ENCODE measurements at places on chromosomes 2 and 18.

DNA sequence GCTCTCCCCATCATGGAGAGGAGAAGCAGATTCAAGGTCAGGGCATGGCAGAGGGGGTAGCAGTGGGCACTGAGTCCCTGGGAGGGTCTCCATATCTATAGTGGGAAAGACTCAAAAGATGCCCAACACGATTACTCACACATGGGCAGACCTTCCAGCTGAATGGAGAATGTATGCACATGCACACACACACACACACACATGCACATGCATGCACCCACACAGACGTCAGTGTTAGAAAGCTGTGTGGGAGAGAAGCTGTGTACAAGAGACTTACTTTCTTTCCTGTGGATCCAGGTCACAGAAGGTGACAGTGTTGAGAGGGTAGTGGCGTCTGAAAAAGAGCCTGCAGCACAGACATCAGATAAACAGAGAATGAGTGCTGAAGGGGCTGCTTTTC, 194.5 kb downstream of the TNS1 start:
- no peak for DNase-seq

GRCh38 chr2:108925735-108926134, 63.3 kb downstream of the EDAR start:
- no peak for DNase-seq

- no peak for DNase-seq
These were observed 113.7 kb downstream of the PRKCE start for GRCh38 chr2:45765007-45765727.

GRCh38 chr2:132668987-132669907, 758 bp downstream of the LYPD1 start:
- DNase-seq = no peak

GRCh38 chr2:182148344-182148743, 162.7 kb downstream of the PPP1R1C start:
- no peak for DNase-seq

GRCh38 chr18:26468931-26469340, 79.4 kb downstream of the KCTD1 start:
- no peak for DNase-seq

DNA sequence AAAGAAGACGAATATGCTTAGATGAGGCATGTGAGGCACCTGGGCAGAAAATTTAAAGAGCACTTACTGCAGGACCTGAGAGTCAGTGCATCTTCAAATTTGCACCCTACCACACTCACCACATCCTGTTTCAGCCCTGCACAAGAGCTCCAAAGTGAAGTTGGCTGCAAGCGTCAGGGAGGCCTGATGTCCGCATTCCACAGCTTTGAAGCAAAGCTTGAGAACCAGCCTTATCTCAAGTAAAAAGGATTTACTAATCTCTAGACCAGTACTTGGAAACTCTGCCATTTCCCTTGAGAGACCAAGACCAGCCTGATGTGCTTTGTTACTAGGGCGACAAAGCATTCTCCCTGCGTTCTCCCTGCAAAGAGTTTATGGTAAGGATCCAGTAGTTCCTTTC, 3.4 kb upstream of the ASNSD1 start:
- no peak for DNase-seq

- DNase-seq = no peak
These were observed 13.7 kb upstream of the PRELID3A start for GRCh38 chr18:12393998-12394397.

- DNase-seq = no peak
These were observed 119.0 kb upstream of the KLHL14 start for GRCh38 chr18:32891797-32892196.

DNA sequence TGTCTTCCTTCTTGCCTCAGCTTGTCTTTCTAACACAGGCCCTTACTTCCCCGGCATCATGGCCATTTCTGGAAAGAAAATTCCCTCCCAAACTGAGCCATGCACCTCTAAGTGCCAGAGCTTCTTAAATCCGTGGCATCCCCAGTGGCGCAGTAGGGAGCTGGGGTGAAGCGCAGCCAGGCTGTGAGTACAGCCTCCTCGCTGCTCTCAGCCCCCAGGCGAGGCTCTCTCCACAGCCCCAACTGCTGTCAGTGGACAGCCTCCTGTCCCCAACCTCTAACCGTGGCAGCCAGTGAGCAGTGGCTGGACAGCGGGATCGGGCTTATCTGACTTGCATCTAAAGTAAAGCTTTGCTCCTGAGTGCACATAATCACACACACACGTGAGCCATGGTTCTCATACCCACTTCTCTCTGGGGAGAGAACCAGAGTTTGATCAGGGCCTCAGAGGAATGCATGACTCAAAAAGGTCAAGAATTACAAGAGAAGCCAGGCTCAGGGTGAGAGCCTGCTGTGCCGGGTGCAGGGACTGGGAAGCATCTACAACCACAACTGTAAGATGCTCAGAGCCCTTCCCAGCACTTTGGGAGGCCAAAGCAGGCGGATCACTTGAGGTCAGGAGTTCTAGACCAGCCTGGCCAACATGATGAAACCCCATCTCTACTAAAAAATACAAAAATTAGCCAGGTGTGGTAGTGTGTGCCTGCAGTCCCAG, 50.7 kb downstream of the SFXN5 start:
- no peak for DNase-seq

GRCh38 chr2:53087262-53087873, 680.2 kb upstream of the CHAC2 start:
- no peak for DNase-seq

- DNase-seq = no peak
These were observed 211.4 kb downstream of the EPHA4 start for GRCh38 chr2:221360742-221361141.

DNA sequence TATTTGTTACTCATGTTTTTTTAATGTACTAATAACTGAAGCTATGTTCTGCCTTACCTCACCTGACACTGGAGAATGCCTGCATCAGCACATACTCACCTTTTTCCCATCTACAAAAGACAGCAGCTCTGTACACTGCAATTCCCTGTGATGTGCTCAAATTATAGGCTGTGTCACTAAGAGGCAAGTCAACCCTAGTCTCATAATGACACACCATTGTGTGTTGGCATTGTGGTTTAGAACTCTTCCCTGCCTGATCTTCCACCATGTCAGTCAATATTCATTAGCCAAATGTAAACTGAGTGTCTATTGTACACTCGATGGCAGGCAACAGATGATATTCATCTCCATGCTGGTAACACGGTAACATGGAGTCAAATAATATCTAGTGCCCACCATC, 332.1 kb upstream of the TCF4 start:
- DNase-seq = no peak

GRCh38 chr2:70620020-70620419, 66.4 kb upstream of the TGFA start:
- no peak for DNase-seq

GRCh38 chr2:111662039-111662770, 221.8 kb downstream of the ANAPC1 start:
- no peak for DNase-seq

DNA sequence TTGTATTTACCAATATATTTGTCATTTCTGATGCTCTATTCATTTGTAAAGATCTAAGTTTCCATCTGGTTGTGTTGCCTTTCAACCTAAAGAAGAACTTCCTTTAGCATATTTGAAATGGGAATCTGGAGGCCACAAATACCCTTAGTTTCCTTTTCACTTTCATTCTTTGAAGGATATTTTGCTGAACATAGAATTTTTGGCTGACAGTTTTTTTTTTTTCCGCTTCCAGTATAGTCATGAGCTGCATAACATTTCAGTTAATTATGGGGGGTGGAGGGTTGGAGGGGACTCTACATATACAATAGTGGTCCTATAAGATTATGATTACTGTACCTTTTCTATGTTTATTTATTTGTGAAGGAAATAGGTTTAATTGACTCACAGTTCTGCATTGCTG, 83.9 kb downstream of the CERS6 start:
- DNase-seq = no peak

- DNase-seq = no peak
These were observed 17.4 kb downstream of the NRP2 start for GRCh38 chr2:205699515-205700289.

DNA sequence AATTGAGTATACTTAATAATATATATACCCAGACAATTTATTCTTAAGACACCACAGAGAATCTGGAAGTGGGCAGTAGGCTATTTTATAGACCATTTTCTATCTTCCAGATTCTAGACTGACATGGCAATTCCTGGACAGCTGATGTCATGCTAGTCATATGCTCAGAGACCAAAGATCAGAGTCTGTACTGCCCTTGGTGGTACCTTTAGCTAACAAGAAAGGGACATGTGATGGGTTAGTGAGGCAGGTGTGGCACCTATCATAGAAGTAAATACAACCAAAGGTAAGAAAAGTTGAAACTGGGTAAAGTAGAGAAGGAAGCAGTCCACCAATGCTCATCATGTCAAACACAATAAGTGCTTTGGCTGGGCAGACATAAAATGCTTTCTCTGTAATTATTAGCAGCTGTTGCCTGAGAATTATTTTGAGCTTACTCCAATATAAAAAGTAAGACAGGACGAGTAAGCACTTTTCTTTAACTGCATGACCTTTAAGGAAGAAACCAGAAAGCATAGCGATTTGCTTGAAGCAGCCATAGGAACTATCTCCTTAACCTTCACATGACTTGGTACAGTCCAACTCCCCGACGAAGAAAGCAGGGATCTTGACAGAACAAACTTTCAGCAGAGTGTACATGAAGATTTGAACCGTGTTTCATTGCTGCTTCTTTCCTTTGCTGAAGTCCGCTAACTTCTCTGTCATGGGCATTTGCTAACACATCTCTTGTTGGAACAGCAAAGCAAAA, 47.1 kb downstream of the SLC40A1 start:
- DNase-seq = no peak

- DNase-seq = peak; percentile 58
These were observed 63.4 kb downstream of the NCKAP5 start for GRCh38 chr2:133504566-133505505.

GRCh38 chr18:48321121-48321520, 88.1 kb downstream of the ZBTB7C start:
- DNase-seq = no peak

- no peak for DNase-seq
These were observed 25.3 kb upstream of the ANXA4 start for GRCh38 chr2:69716555-69717120.

DNA sequence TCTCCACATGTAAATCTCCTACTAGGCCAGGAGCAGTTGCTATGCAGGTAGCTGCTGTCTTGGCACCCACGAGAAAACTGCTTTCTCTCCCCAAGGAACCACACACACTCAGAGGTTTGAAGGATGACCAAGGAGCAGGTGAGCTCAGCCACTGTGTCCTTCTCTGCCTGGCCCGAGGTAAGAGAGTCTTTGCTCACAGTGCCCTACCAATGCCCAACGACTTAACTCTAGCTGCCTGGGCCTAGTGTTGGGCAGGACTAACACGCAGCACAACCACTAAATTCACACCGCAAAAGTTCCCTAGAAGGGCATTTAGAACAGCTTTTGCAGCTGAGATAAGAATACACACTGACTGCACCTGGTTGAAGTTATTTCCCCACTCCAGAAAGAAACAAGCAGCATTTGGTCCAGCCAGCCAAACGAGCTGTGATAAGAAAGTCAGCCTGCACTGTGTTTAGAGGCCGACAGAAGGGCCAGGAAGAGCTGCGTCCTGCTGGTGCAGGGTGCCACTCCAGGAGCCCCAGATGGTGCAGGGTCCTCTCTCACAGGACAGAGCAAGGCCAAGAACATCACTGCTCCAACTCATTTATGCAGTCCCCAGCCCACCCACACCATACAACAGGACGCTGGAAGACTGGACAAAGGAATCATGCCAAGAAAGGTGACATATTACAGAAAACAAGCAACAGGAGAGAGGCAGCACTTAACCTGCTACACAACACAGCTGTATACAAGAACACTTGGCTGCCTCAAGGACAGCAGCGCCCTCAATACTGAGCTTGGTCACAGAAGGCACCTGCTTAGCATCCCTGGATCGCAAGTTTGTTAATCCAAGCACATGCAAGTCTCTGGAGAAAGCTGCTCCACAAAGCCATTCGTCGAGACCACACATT, 12.5 kb downstream of the HDLBP start:
- no peak for DNase-seq

DNA sequence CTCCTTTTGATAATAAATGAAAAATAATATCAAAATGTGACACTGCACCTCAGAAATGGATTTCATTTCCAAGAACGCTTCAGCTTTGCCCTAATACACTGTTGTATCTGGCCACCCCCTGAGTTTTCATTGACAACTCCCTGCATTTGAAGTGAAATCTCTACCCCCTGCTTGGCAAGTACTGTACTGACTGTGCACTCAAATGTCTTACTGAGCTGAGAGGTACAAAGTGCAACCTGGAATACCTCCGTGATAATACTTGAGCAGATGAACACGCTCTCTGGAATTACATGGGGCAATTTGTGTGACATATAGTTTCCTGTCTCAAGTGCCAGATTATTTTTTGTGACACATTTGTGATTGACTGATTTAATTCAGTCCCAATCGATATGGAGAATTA, 231.1 kb downstream of the LRP1B start:
- DNase-seq = no peak

DNA sequence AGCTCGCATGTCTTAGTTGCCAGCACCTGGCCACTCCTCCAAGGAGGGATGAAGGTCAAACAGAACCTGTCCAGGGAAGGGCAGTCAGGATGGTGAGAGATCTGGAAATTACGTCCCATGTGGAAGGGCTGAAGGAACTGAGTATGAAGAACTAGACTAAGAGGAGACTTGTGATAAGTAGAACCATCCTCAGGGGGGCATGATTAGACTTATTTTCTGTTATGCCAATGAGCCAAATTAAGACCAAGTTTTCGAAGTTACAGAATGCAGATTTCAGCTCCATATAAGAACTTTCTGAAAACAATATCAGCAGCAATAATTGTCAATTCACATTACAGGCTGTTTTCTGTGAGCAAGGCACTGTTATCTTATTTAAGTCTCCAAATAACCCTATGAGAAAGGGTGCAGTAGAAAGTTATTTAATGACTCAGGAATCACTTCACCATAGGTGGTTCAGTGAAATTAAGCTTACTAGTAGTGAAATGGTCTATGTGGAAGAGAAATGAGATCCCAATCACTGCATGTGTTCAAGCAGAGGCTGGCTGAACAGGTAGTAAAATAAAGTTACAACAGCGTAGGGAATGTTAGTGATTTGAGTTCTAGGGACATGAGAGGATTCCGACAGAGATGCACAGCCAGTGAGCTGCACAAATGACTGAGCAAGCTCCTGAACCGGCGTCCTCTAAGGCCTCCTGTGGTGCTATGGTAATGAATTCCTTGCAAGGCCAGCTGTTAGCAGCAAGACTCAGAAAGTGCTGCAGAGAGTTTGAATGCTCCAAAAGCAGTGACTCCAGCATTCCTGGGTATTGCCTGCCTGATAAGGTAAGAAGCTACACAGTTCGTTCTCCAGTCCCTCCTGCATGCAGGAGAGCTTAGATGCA, 4.5 kb upstream of the DYM start:
- DNase-seq = no peak

DNA sequence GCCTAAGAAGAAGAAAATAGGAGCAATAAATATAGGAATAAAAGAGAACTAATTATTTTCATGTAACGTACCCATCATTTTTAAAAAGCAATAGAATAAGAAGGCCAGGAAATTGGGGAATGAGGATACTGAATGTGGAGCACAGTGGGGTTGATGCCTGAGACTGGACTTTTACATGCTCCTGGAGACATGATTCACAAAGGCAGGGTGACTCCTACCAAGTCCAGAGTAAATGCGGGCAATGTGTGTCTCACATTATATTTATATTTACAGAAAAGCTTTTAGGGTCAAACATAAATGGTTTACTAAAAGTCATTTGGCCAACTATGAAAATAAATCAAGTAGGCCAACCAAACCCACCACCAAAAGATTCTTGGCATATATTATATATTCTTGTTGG, 87.9 kb upstream of the COL5A2 start:
- no peak for DNase-seq

GRCh38 chr18:61236356-61237057, 96.7 kb upstream of the CDH20 start:
- DNase-seq = no peak

GRCh38 chr2:30287190-30287840, 56.0 kb downstream of the LBH start:
- no peak for DNase-seq

All from left hindlimb (tissue), 1 donor.